MCF 10A (cell line): ENCODE measurements at places on chromosomes 6 and 20. TPM values are rescaled to one million over a fixed set of nuclear protein-coding genes. Genes with fewer than 3 reads are reported as not detected.

- DNase-seq: no peak
Measured at GRCh38 chr6:36315921-36316320, 20.8 kb downstream of the BNIP5 start.

GRCh38 chr6:150266963-150267685 lies 101.7 kb upstream of the IYD start:
- peak; percentile 39 for DNase-seq

DNA sequence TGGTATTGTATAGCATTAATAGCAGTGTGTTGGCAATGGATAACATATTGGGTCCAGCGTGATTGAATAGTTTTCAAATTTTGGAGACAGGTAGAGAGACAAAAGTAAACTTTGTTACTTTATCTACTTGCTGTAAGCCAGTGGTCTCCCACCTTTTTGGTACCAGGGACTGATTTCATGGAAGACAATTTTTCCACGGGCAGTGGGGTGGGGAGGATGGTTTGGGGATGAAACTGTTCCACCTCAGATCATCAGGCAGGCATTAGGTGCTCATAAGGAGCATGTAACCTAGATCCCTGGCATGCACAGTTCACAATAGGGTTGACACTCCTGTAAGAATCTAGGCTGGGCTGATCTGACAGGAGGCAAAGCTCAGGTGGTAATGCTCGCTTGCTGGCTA lies 14.6 kb upstream of the PROKR2 start:
- DNase-seq: no peak

DNA sequence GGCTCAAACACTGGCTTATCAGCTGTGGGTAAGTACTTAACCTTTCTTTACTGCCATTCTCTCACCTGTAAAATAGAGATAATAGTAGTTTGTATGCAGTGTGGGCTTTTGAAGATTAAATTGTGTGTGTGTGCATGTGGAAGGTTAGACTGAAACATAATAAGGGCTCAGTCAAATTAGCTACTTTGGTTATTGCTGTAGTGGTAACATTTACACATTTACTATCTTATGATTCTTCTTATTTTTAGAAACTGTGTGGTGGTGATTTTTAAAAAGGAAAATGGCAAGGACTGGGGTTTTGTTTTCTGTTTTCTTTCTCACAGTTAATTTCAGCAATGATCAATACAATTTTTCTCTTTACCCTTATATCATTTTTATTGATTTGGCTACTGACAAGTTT lies 206.9 kb downstream of the NKAIN2 start:
- DNase-seq: no peak

DNA sequence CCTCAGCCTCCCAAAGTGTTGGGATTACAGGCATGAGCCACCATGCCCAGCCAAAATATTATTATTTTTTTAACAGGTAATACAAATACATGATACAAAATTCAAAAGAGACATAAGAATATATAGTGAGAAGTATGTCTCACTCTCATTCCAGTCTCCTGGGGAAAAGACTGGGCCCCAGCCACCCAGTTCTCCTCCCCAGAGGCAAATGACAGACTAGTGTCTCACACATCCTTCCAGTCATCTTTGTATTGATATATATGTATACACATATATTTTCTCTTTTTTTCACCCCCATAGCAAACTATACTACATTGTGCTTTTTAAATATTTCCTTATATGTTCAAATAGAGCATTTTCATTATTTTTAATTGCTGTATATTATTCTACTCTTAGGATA lies 8.3 kb downstream of the GSS start:
- no peak for DNase-seq

DNA sequence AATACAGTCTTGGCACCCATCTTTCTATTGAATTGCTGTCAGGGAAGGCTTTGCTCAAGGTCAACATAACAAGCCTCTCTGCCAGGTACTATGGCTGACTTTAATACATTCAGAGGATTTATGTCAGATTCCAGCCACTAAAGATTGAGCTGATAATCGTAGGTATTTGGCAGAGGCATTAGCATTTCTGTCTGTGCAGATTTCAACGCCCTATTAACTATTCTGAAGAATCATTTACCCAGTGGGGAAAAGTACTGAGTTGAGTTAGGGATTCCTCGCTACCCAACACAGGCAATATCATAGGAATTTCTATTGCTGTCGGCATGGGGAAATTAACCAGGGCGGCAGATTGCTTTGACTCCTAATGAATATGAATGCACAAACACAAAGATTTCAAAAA lies 233.7 kb upstream of the SPTLC3 start:
- no peak for DNase-seq

Gene MICB
- total RNA-seq: 4.3 and 7.6 TPM in 2 replicates

DNA sequence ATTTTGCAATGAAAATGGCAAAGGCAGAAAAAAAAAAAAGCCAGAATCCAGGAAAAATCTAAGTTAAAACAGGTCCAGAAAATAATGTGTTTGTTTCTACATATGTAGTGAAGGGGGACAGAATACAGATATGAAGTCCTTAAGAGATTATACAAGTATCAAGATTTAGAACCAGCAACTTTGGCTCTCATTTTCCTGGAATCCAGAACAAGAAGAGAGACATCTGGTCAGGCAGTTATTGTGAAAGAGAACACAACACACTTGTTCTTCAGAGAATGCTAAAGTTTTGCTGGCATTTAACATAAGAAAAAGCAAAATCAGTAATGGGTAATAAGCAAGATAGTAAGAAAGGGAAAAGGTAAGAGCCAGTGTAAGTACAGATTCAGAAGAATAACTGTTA lies 21.1 kb downstream of the BAG2 start:
- no peak for DNase-seq

Gene GATA5
- total RNA-seq: not detected in 2 replicates

DNA sequence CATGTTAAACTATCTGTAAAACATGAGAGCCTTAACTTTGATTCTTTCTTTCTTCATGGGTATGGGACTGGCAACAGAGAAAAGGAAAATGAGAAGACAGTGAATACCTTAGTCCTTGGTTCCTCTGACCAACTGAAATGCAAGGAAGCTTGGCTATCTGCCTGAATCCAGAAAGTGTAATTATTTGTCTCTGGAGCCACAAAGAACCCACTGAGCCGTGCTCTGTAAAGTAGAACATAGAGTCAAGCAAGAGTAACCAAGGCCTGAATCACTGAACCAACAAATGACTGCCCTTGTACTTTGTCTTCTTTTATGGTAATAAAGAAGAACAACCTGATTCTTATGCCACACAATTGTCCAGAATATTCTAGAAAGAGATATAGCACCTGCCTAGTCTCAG lies 27.6 kb downstream of the PKHD1 start:
- DNase-seq: no peak

Gene ENPP4
- 0.30 and 0.32 TPM in 2 replicates for total RNA-seq

DNA sequence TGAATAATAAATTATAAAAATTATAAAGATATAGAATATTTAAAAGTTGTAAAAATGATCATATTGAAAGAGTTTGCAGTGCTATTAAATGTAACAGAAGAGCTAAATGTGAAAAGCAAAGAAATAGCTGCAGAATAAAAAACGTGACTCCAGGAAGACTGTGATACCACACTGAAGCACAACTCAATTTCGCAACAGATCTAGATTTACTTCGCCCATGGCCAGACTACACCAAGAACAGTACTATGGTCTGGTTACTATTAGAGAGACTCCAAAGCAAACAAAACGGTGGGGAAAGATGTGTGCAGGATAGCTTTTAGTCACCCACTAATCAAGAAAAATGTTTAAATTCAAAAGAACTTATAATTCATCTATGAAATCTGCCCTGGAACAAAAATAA lies 1.9 kb downstream of the CHD6 start:
- peak; percentile 41 for DNase-seq

Gene RFX6
- total RNA-seq: not detected in 2 replicates

Gene PDYN
- total RNA-seq: not detected in 2 replicates

DNA sequence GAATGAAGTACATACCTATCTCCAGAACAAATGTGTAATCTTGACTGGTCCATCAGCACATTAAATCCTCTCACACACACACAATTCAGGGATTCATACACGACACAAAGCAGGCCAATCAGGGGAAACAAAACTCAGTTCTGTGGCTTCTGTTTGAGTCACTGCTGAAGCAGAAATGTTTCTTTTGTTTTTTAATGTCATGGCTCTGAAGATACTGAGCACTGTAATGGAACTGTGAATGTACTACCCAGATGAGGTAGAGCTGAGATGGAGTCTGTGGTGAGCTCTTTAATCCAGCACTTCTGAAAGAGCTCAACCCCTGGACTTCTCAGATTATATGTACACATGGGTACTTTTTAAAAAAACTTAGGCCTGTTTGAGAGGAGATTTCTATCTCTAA lies 116.4 kb downstream of the THEMIS start:
- DNase-seq: no peak

DNA sequence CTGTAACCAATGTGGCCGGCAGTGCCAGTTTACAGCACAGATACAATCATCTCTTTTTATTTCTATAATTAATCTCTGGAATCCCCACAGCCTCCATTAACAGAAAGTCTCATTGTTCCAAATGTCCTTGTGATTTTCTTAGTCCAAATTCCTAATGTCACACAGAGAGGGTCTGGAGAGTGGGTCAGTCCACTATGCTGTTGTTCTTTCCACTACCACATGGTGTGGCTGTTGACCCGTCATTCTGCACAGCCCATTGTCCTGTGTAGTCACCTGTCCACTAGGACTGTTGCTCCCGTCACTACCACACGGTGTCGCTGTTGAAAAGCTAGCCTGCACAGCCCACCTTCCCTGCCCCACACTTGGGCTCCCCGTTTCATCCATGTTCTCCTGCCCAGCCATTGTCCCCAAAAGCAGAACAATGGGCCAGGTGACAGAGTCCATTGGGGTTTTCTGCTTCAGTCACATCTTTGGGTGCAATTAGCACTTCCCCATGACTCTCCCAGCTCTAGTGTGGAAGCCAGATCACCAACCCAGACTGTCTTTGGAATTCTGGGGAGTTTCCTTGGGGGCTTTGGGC lies 8.6 kb upstream of the LBP start:
- DNase-seq: peak; percentile 27

GRCh38 chr6:90890683-90891330 lies 303.9 kb upstream of the MAP3K7 start:
- DNase-seq: no peak
